ENCODE measurements at places on chromosomes 16 and 17.

DNA sequence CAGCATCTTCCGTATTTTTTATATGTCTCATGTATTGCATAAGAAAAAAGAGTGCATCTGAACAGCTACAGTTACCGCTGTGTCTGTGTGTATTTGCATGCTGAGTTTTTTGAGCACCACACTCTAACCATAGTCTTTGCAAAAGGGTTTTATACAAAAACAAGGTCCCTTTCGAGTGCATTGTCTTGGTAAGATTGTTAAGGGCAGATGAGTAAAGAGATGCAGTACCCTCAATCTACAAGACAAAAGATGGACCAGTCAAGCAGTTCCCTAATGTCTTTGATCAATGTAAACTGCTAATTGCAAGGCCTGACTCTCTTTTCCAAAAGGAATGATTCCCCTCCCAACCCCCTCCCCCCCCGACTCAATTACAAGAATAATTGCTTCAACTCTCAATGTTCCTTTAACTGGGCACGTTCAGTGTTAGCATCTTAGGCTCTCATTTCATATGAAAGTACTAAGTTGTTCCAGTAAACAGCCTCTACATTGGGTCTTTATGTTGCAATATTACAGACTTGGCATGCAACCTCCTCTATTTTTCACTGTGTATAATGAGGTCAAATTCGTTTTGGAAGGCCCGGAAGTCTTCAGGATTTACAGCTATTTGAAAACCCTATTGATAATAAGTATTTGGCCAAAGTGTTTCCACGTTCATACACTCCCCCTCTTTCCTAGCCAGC is 471.4 kb upstream of the RBFOX1 start:
- DNase-seq = no peak

DNA sequence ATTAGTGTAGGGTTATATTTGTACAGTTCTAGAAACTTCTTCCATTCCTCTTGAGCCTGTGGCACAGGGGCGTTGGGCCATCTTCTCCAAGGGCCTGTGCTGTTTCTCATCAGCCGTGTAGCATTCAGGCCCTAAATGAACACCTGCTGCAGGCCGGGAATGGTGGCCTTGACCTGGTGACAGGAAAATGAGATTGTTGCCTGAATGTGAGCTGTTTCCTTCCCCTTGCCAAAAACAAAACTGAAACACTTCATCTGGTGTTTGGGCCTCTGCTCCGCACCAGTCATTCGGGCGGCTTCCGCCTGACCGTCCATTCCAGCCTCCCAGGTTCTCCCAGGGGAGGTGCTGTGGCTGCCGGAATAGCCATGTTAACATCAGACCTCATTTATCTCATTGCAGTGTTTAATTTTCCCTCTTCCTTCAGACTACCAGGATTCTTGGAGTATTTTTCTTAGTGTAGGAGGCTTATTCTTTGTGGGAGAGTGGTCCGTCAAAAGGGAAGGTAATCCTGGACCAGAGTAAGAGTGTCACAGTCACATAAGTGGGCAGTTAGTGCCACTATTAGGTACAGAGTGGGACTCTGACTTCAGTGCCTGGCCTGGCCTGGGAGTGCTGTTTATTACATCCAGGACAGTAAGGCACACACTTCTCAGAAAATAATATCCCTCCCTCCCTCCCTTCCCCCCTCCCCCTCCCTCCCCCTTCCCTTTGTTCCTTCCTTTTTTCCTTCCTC is 61.9 kb downstream of the WWP2 start:
- DNase-seq = peak; percentile 71

DNA sequence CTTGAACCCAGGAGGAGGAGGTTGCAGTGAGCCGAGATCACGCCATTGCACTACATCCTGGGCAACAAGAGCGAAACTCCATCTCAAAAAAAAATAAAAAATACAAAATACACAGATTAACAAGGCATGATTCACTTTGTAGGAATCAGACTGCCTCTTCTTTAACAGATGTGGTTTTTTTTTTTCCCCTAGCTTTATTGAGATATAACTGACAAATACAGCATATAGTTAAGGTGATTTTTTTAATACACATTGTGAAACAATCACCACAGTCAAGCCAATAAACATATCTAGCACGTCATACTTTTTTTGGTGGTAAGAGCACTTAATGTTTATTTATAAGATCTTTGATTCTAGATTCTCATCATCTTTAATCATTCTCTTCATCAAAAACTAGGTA is 87.8 kb downstream of the SPAG9 start:
- no peak for DNase-seq

DNA sequence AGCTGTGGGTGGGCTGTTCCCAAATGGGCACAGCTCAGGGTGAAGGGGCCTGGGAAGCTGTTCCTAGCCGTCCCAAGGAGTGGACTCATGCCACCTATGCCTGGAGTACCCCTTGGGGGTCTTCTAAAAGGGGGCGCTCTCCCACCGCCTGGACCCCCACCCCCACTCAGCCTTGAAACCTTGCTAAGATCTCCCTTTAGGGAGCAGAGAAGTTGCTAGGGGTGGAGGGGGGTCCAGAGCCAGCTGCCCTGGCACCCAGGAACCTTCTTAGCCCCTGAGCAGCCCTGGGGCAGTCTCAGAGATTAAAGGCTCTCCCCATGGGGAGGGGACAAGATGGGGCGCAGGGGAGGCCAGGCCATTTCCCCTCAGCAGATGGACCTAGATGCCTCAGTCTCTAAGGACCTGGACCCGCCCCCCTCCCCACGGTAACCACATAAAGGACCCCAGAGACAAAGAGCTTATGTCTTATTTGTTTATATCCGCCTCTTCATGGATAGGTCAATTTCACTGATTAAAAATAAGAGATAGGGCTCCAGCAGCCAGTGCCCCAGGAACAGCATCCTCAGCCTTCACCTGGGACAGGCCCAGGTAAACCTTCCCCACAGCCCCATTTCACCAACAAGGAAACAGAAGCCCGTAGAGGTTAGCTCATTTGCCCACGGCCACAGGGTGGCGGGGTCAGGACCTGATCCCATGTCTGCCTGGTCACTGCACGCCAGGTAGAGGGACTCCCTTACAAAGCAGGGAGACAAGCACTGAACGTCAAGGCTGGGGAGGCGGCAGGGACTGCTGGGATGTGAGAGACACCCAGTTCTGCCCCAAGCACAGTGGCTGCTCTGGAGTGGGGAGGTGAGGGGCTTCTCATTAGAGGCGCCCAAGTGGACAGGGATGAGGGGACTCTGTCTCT is 3.4 kb downstream of the MTSS2 start:
- no peak for DNase-seq

GRCh38 chr16:85047867-85048455 is 20.4 kb downstream of the KIAA0513 start:
- DNase-seq = no peak

DNA sequence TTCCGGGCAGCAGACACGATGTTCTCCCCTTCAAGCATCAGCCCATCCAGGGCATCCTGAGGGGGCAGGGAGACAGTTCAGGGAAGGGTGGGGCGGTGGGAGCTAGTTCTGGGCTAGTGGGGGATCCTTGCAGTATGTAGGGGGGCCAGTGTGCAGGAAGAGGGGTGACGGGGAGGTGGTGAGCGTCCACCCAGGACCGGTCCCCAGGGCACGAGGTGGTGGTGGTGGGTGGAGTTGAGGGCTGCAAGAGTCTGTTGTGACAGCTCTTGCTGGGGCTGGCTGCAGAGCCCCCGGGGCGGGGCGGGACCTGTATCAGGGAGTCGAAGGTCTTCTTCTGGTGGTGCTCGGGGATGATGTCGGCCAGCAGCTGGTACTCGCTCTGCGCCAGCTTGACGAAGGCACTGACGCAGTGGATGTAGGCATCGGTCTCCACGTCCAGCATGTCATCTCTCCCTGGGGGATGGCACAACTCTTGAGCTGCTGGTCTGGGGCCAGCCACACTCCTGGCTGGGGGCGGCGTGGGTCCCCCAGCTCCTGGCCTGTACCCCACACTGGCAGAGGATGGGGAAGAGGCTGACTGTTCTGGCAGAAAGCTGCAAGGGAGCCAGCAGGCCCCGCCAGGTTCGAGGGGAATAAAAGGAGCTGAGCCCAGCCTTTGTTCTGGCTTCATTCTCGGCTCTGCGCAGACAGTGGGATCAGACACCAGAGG is 10.0 kb downstream of the ZACN start:
- no peak for DNase-seq

DNA sequence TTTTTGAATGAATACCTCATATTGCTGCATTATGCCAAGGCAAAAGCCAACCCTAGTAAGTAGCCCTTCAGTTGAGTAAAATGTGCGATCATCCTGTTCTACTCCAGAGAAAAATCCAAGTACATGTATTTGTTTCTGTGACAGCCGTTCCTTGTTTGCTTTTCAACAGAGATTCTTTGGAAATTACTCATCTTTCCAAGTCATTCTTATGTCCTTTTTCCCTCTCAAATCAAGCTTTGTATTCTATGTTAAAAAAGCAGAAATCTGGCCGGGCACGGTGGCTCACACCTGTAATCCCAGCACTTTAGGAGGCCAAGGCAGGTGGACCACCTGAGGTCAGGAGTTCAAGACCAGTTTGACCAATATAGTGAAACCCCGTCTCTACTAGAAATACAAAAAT is 112.9 kb upstream of the HAS3 start:
- no peak for DNase-seq

DNA sequence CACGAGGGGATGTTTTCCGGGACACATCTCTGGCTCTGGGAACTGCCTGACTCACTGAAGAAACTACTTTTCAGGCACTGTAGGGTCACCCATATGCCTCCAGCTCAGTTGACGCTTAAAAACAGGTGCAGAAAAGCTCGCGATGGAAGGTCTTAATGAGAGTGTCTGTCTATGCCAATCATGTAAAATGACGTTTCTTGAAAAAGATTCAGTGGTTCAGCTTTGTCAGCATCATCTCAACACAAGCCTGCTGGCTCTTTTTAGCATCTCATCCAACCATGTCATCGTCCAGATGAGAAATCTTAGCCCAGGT is 27.5 kb downstream of the OR1D5 start:
- DNase-seq = no peak

DNA sequence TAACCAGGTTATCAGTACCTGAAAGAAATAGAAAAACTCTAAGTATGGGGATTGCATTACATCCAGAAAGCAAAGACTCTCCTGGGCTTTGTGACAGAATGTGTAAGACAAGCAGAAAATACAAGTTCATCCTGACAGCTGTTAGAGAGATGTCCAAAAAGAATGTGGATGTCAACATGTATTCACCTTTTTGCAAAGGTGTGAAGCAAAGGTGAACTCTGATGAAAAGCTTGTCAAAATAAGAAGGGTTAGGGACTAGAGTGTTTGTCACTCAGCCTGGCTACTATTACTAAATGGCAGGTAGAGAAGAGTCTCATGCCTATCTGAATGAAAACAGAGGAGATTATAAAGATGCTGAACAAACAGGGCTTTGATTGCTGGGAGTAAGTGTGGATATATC is 527.6 kb upstream of the CA10 start:
- no peak for DNase-seq

DNA sequence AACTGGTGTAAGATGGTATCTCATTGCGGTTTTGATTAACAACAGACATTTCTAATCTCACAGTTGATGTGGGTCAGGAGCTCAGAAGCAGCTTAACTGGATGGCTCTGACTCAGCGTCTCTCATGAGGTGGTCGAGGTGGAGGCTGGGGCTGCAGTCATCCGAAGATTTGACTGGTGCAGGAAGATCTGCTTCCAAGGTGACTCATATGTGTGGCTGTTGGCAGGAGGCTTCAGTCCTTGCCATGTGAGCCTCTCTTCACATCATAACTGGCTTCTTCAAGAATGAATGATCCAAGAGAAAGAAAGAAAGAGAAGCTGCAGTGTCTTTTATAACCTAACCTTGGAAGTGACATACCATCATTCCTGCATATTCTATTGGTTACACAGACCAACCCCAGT is 376.1 kb downstream of the SEC14L1 start:
- no peak for DNase-seq

DNA sequence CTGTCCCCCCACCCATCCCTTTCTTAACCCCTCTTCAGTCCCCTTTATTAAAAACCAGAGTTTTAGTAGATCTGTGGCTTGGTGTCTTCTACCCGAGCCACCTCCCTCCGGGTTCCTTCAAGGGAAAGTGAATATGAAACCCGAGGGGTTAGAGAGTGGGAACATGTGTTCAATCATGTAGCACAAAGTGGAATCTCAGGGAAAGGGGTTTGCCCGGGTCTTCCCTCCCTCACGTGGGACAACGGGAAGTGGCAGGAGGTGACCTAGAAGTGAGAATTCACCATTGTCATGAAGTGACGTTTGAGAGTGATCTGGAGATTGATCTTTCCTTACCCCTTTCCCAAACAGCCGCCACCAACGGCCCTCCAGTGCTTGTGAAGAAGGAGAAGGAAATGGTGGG is 5.0 kb downstream of the RNF227 start:
- no peak for DNase-seq

DNA sequence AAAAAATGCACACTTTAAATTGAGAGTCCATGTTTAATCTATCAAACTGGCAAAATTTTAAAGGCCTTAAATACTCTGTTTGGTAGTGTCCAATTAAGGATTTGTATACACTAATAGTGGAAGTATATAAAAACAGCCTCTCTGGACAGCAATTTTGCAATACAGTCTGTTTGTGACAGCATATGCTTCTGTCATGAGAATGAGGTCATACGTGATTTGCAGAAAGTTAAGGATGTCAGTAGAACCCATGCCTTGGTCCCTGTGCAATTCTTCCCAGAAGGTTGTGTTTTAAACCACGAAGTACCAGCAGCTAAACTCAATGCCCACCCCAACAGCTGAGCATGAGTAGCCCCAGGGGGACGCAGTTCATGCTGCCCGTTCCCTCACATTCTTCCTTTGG is 78.4 kb downstream of the AIPL1 start:
- DNase-seq = no peak

- DNase-seq = no peak
Measured at GRCh38 chr17:81294512-81295030, 536 bp downstream of the SLC38A10 start.

- no peak for DNase-seq
Measured at GRCh38 chr17:69046121-69046807, 14.5 kb downstream of the ABCA9 start.

GRCh38 chr16:49491771-49492761 is 118.5 kb downstream of the C16orf78 start:
- DNase-seq = peak; percentile 50

DNA sequence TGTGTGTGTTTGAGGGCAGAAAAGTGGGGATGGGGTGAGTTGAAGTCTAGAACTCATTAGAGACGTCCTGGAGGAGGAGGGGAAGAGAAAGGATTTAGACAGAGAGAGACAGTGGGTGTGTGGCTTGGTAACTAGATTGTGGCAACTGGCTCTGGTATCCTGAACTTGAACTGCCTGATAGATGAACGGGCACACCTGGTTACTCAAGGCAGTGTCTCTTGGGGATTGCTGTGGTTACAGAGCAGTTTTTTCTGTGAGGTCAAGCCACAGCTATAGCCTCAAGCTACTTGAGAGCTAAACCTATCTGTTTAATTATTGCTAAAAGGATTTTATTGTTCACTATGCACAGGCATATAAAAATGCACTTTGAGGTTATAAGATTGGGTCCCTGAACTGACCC is 29.8 kb upstream of the MYH2 start:
- DNase-seq = no peak

DNA sequence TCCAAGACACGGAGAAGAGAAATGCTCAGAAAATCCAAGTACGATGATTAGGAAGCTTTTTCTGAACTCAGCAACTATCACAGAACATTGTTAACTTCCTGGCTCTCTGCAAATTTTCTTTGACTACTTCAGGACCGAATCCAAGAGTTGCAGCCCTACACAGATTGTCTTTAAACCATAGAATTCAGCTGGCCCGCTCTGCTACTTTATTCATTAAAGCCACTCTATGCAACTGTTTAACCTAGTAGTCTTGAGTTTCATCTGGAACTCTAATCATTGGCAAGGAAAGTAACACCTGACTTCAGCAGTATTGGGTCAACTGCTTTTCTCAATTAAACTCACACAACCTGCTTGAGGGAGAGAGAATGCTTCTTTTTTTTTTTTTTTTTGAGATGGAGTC is 210.1 kb downstream of the SLC39A11 start:
- DNase-seq = no peak

GRCh38 chr17:73939806-73940205 is 263.7 kb upstream of the RPL38 start:
- no peak for DNase-seq

All from B cell (primary cell).